ENCODE measurements at places on chromosomes 4 and X. TPM values are rescaled to one million over a fixed set of nuclear protein-coding genes. Genes with fewer than 3 reads are reported as not detected.

DNA sequence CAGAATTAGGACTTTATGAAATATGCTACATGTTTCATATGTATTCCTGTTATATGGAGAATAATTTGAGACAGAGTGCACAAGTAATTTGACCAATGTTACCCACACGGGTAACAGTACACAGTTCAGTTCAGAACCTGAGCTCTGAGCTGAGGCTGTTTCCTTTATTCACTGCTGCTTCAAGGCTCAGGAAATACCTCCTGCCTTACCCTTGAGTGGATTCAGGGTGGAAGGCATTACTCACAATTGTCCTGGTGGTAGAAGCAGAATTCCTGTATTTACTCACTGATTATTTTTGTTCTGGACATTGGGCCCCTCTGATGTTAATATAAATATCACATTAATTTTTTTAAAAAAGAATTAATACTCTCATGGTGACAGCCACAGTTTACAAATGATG, 73.5 kb upstream of the CAMK2D start:
- no peak overlapping the region for H3K27ac ChIP-seq
- H3K4me3 ChIP-seq, result no peak overlapping the region
- H3K27me3 ChIP-seq, result no peaks in the 10 kb centered on the region
- no peaks in the 10 kb centered on the region for H3K4me1 ChIP-seq

- peak; percentile 89 for DNase-seq
- no peak within 1 kb of the TSS for H3K27ac ChIP-seq
- no peaks in the 10 kb centered on the region for H3K4me1 ChIP-seq
- H3K27me3 ChIP-seq, result peaks cover 5% of the 10 kb centered on the region
- no peaks in the 10 kb centered on the region for H3K36me3 ChIP-seq
- peak within 1 kb of the TSS; percentile 57 for H3K4me3 ChIP-seq
These were observed at the start of gene RADX for GRCh38 chrX:106611679-106612392. RADX (plus strand) TSS chrX:106611978; CDS start chrX:106612081, 103 bp downstream.

Gene CHIC1
- total RNA-seq, result 20.0 TPM

GRCh38 chrX:14505648-14506047, 23.7 kb upstream of the GLRA2 start:
- no peaks in the 10 kb centered on the region for H3K4me1 ChIP-seq
- no peak overlapping the region for H3K27ac ChIP-seq
- H3K4me3 ChIP-seq, result no peak overlapping the region
